ENCODE measurements at places on chromosomes 6 and 20.

DNA sequence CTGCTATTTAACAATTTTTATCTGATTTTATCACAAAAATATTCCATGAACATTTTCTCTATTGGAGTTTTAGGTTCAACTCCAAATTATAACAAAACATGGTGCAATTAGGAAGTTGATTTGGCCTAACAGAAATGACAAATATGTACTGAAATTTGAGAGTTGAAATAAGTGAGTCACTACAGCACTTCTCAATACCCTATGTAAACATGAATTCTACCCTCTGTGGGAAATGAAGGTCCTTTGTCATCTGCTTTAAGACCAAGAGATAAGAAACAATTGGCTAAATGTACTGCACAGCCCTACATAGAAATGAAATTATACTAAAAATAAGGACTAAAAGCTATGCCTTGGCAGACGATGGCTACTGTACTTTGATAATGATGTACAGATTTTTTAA lies 86.2 kb upstream of the BEND6 start:
- peak; percentile 55 for DNase-seq

GRCh38 chr6:25692472-25692871 lies 40.5 kb downstream of the SCGN start:
- DNase-seq: no peak

DNA sequence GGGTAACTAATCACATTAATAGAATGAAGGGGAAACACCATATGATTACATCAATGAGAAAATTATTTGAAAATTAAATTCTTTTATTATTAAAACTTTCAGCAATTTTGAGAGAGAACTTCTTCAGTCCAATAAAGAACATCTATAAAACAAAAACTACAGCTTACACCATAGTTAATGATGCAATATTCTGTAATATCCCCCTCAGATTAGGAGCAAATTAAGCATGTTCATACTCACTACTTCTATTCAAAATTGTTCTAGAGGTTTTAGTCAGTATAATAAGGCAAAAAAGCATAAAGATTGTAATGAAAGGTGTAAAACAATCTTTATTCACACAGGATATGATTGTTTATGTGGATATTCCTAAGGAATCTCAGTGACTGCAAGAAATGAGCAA lies 465.4 kb downstream of the CD109 start:
- DNase-seq: no peak

DNA sequence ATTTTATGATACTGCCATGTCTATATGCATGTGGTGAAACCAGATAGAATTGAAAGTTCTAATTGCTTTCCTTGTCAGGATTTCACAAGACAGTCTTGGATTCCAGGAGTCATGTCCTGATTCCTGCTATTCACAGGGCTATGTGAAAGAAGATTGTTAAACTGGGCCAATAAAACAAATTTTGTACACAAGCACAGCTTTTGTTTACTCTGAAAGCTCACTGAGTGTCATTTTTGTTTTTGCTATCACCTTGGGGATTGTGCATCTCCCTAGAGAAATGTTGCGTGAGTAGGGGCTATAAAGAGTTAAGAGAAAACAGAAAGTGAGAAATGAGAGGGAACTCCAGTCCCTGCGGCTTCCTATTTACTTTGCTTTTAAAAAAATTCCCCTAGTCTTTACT lies 627.5 kb downstream of the PKHD1 start:
- DNase-seq: no peak

DNA sequence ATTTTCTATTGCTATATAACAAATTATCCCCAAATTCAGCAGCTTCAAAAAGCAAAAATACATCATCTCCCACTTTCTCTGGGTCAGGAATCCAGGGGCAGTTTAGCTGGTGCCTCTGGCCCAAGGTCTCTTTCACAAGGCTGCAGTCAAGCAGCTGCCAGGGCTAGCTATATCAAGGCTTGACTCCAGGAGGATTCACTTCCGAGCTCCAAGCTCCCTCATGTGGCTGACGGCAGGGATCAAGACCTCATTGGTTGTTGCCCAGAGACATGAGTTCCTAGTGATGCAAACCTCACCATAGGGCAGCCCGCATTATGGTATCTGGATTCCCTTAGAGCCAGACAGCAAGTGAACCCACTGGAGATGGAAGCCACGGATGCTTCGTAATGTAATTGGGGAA lies 1.3 kb upstream of the VNN1 start:
- DNase-seq: peak; percentile 33

GRCh38 chr20:57420571-57421252 lies 29.5 kb downstream of the RBM38 start:
- DNase-seq: no peak

GRCh38 chr20:40966516-40967185 lies 62.0 kb upstream of the TOP1 start:
- DNase-seq: no peak
